Omental fat pad (tissue), 4 donors: ENCODE measurements at places on chromosomes 3 and 15. TPM values are rescaled to one million over a fixed set of nuclear protein-coding genes. Genes with fewer than 3 reads are reported as not detected.
A peak's percentile ranks its signal among the peaks of the same experiment; 100 is the strongest.

The ARIH1 gene
- total RNA-seq = 84.2 TPM

The ALDH1L1 gene
- total RNA-seq = 125 TPM

GRCh38 chr3:143287403-143287802 is 167.8 kb downstream of the CHST2 start:
- DNase-seq = no peak

DNA sequence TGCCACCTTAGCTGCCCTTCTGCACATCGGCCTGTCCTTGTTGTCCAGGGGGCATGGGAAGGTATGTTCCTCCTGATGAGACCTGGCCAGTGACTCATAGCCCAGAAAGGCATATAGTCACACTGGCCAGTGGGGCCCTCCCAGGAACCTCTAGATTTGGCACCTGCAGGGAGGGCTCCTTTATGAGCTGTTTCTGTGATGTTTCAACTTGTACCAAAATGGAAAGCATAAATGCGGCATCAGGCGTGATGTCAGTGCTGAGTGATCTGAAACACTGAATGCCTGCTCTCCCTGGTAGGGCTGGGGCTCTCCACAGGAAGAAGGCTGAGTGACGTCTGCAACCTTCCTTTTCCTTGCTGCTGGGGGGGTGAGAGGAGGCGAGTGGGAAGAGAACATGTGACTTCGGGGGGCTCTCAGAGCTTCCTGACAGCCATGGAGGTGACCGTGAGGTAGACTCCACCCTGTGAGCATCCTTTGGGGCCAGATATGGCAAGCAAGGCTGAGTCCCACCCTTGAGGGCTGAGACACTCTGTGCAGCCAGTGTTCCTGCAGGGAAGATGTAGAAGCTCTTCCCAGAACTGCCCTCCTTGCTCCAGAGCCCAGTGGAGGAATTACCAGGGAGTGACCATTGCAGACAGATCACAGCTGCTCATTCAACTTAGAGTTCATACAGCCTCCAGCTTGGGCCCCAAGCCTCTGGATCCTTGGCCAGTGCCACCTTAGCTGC is 37.1 kb upstream of the APEH start:
- no peak for DNase-seq

DNA sequence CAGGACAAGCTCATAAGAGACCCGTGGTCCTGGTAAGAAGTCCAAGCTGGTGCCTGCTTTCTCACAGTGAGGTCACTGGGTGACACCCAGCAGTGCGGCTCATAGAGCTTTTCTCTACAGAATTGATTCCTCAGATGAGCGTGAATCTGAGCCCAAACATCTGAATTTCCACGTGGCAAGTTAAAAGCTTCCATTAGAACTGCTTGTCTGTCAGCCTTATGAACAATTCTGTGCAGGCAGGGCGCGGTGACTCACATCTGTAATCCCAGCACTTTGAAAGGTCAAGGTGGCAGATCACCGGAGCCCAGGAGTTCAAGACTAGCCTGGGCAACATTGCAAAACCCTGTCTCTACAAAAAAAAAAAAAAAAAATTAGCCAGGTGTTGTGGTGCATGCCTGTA is 113.1 kb upstream of the ABHD17C start:
- DNase-seq = no peak

DNA sequence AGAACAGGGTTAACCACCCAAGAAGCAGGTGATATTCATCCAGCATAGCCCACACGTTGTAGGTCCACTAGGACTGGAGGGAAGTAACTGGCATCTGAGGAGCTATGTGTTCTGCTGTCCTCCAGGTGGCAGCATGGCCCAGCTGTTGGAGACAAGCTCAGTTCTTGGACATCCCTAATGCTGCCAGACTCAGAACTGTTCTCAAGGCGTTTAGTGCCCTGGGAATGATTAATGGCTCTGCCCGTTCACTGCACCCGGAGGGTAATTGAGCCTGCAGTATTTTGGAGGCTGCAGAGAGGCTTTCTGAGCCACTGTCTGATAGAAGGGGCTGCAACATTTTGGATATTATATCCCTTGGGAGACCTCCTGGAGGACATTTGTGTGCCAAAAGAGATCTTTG is 521.3 kb upstream of the SEMA6D start:
- DNase-seq = peak; percentile 32
